ENCODE measurements at places on chromosomes 6 and 20.

DNA sequence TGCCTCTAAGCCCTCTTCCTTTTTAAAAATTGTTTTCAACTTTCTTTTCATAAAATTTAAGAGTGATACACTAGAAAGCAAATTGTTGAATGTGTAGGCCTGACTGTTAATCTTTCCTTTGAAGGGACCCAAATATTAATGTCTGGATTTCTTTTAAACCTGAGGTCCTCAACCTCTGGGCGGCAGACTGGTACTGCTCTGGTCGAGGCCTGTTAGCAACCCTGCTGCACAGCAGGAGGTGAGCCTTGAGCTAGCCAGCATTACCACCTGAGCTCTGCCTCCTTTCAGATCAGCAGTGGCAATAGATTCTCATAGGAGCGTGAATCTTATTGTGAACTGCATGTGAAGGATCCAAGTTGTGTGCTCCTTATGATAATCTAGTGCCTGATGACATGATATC, 191.2 kb downstream of the MANEA start:
- DNase-seq, result no peak

GRCh38 chr20:24628985-24629384, 159.6 kb downstream of the SYNDIG1 start:
- DNase-seq, result no peak

GRCh38 chr6:144298916-144299315, 13.8 kb downstream of the UTRN start:
- no peak for DNase-seq

DNA sequence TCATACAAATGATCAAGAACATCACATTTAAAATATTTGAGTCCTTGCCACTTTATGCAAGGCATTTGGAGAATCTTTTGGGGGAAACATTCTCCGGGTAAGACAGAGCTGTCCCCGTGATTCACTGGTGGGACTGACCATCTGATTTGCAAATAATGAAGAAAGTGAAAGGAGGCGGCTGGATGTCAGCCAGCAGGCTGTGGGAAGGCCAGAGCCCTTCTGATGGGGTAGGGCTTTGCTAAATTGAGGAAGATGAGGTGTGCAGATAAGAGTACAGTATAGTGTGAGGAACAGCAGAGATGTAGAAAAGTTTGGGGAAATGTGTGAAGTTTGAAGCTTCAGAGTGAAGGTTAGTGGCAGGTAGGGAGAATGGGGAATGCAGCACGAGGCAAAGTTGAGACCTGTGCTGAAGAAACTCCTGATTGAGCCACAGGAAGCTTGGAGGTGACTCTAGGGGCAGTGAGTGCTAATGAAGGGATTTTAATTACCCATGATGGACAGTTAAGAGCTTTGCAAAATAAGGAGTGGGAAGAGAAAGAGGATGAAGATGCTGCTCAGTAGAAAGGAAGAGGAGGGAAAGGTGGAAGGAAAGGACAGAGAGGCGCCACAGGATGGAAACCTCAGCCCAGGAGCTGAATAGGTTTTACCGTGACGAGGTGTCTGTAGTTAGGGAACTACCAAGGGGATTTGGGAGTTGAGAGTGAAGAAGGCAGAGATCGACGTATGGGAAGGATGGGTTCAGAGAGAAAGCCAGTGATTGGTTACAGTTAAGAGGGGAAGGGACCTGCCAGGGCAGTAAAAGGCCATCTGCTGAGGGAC, 68.7 kb downstream of the SNX9 start:
- DNase-seq, result no peak

DNA sequence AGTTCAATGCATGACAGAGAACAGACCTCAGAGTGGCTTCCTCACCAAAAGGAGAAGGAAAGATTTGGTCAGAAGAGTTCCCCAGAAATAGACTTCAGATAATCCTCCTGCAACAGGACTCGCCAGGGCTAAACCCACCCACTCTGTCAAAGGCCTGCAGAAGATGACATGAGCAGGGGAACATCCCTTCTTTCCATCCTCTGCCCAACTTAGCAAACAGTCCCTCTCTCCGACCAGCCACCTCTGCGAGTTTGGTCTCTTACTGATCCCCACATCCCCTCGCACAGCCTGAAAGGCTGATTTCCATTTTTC, 7.5 kb downstream of the NFATC2 start:
- no peak for DNase-seq

GRCh38 chr6:68052234-68052633, 582.8 kb upstream of the ADGRB3 start:
- DNase-seq, result no peak

GRCh38 chr20:15033891-15034290, 696.5 kb upstream of the FLRT3 start:
- DNase-seq, result no peak

DNA sequence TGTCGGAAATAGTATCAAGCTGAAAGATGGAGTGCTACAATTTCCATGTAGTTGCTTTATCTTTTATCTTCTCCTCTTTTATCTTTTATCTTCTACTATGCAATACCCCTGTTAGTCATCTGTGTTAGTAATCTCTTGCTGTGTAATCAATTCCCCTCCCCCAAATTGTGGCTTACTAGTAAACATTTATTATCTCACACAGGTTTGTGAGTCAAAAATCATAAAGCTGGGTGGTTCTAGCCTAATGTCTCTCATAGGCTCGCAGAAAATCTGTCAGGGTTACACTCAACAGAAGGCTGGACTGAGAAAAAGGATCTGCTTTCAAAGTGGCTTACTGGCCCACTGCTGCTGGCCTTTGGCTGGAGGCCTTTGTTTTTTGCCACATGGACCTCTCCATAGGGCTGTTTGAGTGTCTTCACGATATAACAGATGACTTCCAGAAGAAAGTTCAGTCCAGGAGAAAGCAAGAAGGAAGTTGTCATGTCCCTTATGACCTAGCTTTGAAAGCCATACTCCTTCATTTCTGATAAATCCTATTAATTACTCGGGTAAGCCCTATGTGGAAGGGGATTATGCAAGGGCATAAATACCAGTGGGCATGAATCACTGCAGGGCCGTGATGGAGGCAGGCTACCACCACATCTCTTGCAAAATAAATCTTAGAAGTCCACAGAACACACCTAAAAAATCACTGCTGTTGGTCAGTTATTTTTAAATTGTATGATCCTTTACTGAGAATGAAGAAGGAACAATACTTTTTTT, 24.5 kb upstream of the PTCHD4 start:
- no peak for DNase-seq

GRCh38 chr6:129351807-129352206, 358.2 kb downstream of the ARHGAP18 start:
- no peak for DNase-seq

DNA sequence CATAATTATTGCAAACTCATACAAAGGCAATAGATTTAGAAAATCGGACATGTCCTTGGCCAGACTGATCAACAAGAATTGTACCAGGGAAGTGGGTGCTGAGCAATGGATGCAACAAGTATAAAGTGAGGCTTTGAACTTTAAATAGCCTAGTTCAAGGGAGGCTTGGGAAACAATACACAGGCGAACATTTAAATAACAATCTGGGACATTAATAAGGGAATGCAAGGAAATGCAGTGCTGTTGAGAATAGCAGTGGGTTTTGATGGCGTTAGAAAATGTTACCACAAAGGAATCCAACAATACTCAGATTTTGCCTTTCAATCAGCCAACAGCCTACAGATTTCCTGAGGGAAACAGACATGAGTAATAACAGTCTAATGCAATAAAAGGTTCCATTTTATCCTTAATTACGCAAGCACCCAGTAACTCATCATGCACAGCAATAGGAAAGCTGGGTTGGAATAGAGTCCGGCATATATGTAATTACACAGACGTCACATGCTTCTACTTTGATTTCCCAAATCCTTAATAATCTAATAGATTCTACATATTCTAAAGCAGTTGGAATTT, 134.6 kb downstream of the PHACTR1 start:
- DNase-seq, result no peak

- no peak for DNase-seq
Measured at GRCh38 chr6:35309611-35310264, 12.1 kb downstream of the DEF6 start.

- DNase-seq, result no peak
Measured at GRCh38 chr6:2943564-2943955, 27.8 kb downstream of the SERPINB6 start.

DNA sequence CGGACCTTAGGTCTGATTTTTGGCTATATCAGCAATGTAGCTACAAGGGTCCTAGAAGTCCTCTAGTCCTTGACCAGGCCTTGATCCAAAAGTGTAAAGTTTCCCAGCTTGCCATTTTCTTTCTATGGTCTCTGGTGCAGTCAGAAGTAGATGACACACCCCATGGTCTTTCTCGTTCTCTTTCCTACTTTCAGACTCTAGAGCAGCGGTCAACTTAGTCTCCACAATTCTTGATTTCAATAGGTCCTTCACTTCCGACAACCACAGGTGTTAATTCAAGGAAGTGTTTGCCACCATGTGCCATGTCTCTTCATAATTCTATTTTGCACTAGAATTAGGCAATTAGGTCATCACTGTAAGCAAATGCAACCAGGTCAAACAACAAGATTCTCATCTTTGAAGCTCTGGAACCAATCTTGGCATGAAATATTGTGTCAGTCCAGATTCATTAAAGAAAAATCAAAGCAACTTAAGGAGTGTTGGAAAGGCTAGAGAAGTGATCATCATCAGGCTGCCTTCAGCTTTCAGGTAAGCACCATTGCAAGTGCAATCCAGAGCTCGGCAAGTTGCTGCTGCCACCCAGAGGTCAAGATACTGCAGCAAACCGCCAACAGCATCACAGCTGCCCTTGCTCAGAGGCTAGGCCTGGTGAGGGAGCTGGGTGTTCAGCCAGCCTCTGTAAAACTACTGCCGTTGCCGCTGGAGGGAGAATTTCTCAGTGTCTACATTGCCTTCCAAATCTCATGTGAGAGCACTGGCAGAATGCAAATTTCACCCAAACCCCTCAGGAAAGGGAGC, 5.6 kb upstream of the SYNE1 start:
- DNase-seq, result no peak

DNA sequence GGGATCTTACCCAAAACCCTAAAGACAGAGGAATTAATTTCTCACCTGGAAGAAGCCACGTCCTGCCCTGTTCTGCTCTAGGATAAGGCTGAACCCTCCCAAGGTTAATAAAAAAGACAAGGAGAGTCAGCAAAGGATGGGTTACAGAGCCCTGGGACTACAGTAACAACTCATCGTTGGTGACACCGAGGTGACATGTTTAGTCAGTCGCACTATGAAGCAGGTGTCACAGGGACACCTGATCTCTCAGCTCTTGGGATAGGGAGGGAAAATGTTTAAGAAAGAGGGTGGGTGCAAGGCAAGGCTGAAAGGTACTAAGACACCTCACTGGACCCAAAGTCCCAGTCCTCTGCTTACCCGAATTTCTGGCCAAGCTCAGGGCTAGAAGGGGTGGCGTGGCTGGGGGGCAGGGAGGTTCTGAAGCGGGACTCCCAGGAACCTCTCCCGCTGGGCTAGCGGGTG, 562 bp downstream of the MOCS1 start:
- DNase-seq, result no peak

DNA sequence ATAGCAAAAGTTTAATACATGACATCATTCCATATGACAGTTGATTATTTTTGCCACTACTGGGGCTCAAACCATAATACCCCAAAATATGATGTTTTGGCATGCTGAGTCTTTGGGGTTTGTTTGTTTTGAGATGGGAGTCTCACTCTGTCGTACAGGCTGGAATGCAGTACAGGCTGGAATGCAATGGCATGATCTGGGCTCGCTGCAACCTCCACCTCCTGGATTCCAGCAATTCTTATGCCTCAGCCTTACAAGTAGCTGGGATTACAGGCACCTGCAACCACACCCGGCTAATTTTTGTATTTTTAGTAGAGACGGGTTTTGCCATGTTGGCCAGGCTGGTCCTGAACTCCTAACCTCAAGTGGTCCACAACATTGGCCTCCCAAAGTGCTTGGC, 1.3 kb upstream of the MRS2 start:
- no peak for DNase-seq

DNA sequence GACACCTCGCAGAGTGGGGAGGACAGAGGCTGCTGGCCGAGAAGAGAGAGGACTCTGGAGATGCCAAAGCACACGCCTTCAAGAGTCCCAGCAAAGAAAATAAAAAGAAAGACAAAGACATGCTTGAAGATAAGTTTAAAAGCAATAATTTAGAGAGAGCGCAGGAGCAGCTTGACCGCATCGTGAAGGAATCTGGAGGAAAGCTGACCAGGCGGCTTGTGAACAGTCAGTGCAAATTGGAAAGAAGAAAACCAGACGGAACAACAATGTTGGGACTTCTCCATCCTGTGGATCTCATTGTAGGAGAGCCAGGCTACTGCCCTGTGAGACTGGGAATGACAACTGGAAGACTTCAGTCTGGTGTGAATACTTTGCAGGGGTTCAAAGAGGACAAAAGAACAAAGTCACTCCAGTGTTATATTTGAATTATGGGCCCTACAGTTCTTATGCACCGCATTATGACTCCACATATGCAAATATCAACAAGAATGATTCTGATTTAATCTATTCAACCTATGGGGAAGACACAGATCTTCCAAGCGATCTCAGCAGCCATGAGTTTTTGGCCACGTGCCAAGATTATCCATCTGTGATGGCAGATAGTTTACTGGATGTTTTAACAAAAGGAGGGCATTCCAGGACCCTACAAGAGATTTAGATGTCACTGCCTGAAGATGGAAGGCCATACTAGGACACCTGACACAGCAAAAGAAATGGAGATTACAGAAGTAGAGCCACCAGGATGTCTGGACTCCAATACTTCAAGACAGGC, 52.2 kb downstream of the REV3L start:
- no peak for DNase-seq

- DNase-seq, result no peak
Measured at GRCh38 chr6:32519118-32519909, 10.8 kb downstream of the HLA-DRB5 start.

GRCh38 chr20:17904027-17904426, 64.6 kb downstream of the SNX5 start:
- no peak for DNase-seq

- no peak for DNase-seq
Measured at GRCh38 chr6:157089851-157090250, 233.5 kb downstream of the TMEM242 start.

DNA sequence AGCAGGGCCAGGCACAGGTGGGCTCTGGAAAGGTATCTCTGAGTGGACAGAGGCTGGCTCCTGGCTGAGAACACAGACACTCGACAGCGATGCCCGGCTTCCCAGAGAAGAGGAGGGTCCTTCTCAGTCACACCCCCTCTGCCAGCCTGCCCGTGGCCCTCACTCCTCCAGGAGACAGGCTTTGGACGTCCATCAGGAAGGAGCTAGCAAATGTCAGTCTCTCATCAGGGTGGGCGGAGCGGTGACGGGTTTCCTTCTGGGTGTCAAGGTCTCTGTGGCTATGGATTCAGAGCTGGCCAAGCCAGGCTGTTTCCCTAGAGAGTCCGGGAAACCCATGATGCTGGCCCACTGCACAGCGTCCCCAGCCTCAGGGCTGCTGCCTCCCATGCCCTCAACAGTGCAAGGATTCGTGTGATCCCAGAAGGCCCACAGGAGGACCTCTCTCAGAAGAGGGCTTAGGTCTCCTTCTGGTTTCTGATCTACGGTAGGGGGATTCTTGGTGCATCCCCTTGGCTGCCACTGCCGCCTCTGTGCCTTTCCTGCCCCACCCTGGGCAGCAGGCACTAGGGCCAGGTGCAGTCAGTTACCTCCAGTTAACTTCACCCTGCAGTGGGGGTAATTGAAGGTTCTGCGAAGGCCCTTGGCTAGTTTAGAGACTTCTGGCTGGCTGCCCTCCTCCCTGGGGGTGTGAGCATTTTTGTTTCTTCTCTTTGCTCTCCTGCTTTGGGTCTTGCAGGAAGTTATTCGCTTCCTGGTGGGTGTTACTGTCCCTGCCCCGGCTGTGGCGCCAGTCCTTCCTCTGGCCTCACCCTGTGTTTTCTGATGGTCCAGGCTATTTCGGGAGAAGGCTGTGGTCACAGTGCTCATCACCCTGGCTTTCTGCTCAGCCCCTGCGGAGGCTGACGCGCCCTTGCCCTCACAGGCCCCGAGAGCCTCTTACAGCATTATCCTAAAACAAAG, 80.2 kb downstream of the CDH4 start:
- DNase-seq, result no peak

- no peak for DNase-seq
Measured at GRCh38 chr20:58718729-58719128, 26.1 kb downstream of the NPEPL1 start.
